ENCODE measurements at places on chromosomes 3 and 15. TPM values are rescaled to one million over a fixed set of nuclear protein-coding genes. Genes with fewer than 3 reads are reported as not detected.

DNA sequence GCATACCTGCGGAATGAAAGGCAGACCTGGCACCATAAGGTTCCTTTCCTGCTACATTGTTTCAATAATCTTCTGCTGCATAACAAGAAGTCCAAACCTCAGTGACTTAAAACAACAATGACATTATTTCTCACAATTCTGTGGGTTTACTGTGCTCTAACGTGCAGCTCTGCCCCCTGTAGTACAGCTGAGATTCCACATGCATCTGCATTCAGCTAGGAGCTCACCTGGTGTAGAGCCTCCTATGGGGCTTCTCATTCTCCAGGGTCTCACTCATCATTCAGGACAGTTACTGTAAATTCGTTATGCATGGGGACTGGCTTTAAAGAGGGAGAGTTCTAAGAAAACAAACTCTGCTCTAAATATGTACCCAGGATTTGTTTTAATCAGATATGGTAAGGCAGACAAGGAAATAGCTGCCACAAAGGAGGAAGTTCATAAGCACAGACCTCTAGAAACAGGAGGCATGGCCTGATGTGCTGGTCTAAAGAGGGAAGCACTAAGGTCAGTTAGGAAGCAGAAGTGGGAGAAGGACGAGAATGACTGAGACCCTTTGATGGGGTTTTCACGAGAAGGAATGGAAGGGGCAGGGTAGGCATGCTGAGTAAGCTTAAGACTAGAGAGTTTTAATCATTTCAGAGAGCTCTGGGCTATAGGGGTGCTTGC lies 347.0 kb downstream of the NEK10 start:
- DNase-seq: no peak

- DNase-seq: no peak
Measured at GRCh38 chr3:126028096-126028495, 55.8 kb downstream of the SLC41A3 start.

GRCh38 chr15:60989696-60990095 lies 239.4 kb downstream of the RORA start:
- DNase-seq: peak; percentile 21

GRCh38 chr3:7934362-7934761 lies 567.3 kb upstream of the LMCD1 start:
- DNase-seq: no peak

GRCh38 chr3:74089814-74090213 lies 465.1 kb upstream of the PDZRN3 start:
- no peak for DNase-seq

GRCh38 chr3:138125548-138126221 lies 6.5 kb downstream of the A4GNT start:
- DNase-seq: peak; percentile 62

GRCh38 chr15:100651253-100651652 lies 48.9 kb downstream of the ASB7 start:
- DNase-seq: peak; percentile 52

DNA sequence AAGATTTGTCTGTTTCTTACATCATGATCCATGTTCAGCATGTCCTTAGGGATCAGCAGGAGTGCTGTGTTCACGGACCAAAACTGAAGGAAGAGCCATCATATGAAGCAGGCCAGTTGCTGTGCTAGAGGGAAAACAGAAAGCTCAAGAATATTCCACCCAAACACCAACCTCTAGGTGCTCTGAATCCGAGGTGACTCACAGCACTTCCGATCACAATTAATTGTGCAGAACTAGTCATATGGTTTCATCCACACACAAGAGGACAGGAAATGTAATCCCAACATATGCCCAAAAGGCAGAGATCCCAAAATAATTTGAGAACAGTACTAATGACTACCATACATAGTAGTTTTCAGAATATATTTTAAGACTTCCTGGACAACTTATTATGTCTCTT lies 257.9 kb upstream of the KCNH8 start:
- peak; percentile 3 for DNase-seq

GRCh38 chr3:12982619-12983101 lies 90.6 kb downstream of the IQSEC1 start:
- DNase-seq: no peak

DNA sequence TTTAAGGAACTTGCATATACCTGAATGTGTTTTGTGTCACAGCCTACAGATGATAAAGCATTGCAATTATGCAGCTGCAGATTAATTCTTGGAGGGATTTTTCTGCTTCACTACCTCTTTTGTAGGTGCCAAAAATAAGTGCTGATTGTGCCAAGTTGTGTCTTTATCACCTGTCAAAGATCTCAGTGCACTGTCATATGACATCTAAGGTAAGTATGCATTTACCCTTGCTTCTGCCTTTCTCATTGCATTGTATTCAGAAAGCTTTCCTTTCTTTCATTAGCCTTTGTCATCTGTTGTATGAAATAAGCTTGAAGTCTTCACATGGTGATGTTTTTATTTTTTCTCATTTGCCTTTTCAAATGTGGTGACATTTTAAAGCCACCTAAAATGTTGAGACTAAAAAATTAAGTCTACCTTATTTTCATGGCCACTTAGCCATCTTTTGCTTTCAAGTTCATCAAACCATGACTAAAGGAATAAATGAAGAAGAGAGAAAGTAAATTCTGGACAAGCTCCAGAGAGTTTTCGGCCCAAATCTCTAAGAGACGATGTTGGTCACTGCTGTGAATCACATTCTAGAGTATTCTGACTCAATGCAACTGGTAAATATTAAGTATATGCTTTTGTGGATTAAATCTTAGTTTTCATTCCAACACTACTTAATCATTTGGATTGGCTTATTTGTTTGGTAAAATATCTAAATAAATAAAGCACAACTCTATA lies 381.8 kb upstream of the EPHA3 start:
- no peak for DNase-seq

DNA sequence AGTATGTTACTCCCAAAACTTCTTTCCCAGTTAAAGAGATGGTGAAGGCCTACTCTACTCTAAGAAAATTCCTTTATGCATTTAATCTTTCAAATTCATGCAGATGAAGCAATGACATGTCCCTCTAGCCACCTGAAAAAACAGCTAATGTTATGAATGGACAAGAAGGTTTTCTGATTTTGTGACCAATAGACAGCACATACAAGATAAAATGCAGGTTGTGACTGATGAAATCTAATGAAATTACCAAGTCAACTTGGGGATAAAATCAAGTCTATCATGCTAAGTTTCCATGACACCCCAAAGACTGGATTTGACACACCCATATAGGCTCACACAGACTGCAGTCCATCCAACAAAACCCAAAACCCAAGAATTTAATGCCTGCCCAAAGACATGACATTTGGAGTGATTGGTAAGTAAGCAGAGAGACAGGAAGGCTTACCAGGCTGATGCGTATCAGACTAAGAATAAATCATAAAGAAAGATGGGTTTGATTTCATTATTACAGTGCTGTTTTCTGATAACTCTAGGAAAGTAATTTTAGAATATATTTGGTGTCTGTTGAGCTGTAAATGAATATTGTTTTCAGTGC lies 26.4 kb downstream of the CD47 start:
- DNase-seq: no peak

- no peak for DNase-seq
Measured at GRCh38 chr3:107589454-107589853, 66.7 kb downstream of the BBX start.

DNA sequence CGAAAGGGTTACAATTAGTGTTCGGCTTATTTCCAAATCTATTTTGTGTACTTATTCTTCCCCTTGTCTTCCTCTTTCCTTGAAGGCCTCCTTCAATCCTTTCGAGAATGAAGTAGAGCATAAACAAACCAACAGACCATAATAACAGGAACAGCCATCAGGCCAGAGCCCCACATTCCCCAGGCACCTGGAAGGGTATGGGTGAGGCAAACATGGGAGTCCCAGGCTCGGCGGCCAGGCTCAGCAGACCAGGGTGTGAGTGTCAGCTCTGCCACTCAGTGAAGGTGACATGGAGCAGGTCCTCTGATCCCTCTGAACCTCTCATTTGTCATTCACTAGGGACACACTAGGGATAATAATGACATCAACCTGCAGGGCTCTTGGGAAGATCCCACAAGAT lies 13.8 kb downstream of the ALS2CL start:
- no peak for DNase-seq

- DNase-seq: no peak
Measured at GRCh38 chr3:141266797-141267555, 35.4 kb downstream of the PXYLP1 start.

- DNase-seq: no peak
Measured at GRCh38 chr3:56593455-56594158, 36.6 kb downstream of the CCDC66 start.

DNA sequence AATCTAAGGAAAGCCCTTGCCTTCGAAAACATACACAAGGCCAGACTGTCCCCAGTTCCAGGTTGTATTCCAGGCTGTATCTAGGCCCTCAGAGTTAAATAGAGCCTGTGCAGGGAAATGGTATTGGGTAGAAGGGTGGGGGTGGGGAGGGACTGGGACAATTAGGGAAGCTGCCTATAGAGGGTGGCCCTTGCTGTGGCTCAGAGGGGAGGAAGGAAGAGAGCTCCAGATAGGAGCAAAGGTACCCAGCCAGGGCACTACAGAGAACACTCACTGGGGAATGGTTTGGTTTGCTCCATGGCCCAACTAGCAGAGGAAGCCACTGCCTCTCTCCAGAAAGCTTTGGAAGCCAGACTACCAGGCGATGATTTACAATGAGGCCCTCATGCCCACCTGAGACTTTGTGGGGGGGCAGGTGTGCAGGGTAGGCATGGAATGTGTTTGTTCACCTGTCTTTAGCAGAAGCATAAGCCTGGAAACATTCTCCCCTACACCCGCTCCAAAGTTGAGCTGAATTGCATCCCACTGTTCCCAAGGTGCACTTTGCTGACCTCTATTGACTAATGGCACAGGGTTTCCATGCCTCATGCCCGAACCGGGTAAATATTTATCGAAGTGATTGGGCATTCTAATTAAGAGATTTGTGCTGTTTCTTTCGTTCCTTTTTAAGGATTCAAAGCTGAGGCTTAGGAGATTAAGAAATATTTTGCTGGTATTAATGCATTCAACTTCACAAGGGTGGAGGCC lies 6.3 kb upstream of the TLE3 start:
- DNase-seq: no peak

DNA sequence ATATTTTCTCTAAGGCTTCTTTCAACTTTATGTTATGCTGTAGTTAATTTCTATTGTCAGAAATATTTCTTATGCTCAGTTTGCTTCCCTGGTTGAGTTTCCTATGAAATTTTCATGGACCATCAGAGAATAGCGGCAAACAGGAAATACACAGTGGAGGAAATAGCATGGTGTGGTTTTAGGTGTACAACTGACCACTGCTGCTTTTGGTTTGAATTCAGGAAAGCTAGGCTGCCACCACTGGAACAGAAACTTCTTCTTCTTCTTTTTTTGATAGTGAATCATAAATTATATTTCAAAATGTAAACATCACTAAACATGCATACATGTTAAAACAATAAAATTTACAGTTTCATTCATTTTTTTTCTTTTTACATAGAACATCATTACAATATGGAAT lies 316.6 kb upstream of the TGFBR2 start:
- DNase-seq: peak; percentile 27

- no peak for DNase-seq
Measured at GRCh38 chr3:140752499-140752898, 74.6 kb downstream of the TRIM42 start.

DNA sequence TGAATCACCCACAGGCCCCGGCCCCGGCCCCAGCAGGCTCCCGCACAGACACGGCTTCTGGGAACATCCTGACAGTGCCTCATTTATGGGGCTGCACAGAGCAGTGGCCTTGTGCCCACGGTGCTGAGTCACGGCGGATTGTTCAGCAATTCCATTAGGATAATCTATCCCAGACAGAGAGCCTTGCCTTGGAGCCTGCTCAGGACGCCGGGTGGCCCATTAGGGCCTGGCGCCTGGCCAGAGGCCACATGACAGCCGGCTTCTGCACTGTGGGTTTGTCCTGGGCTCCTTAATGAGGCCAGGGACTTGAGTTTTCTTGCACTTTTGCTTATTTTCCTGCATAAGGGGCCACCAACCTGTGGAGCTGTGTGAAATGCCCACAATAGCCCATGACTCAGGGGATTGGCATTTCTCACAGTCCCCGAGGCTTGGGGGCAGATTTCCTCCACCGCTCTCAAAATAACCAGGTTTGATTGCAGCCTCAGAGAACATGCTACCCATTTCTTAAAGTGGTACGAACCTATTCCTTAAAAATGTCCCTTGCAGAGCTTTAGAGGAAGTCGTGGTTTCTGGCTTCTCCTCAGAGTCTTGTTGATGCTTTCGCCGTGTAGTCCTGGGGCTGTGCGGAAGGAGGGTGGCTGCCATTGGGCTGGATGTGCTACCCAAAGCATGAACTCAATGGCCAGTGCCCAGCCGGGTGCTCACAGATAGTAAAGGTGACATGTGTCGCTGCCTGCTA lies 19.0 kb downstream of the SYNM start:
- peak; percentile 100 for DNase-seq

DNA sequence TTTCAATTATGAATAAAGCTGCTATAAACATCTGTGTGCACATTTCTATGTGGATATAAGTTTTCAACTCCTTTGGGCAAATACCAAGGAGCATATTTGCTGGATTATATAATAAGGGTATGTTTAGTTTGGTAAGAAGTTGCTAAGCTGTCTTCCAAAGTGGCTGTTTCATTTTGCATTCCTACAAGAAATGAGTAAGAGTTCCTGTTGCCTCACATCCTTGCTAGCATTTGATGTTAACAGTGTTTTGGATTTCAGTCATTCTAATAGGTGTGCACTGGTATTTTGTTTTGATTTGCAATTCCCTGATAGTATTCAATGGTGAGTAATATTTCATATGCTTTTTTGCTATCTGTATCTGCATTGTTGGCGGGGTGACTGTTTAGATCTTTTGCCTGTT lies 120.7 kb upstream of the MDFIC2 start:
- no peak for DNase-seq

GRCh38 chr3:194075802-194076460 lies 60.0 kb upstream of the HES1 start:
- DNase-seq: no peak

- peak; percentile 65 for DNase-seq
Measured at GRCh38 chr3:68876112-68876713, 56.1 kb downstream of the TAFA4 start.

- DNase-seq: no peak
Measured at GRCh38 chr3:139124197-139124596, 79.5 kb upstream of the PRR23C start.

- DNase-seq: peak; percentile 69
Measured at GRCh38 chr3:60017631-60018030, 967.8 kb upstream of the CFAP20DC start.

The ABHD17C gene
- 4.5 TPM for total RNA-seq

The DGKG gene
- total RNA-seq: 15.3 TPM

The ARPP21 gene
- total RNA-seq: not detected

The BAHD1 gene
- 7.6 TPM for total RNA-seq

The CPLX3 gene
- not detected for total RNA-seq

The DAZL gene
- not detected for total RNA-seq

The NCEH1 gene
- total RNA-seq: 24.8 TPM

The KLHL40 gene
- not detected for total RNA-seq

The ECE2 gene
- total RNA-seq: not detected

The CLDN1 gene
- total RNA-seq: 0.59 TPM

The ZNF502 gene
- total RNA-seq: 5.3 TPM

The SERPINI2 gene
- not detected for total RNA-seq

The TUSC7 gene
- total RNA-seq: not detected

The SLC24A5 gene
- total RNA-seq: 0.29 TPM

The LCTL gene
- 2.2 TPM for total RNA-seq

Measured in RPMI7951 (cell line).